ENCODE measurements at places on chromosomes 3 and 15. TPM values are rescaled to one million over a fixed set of nuclear protein-coding genes. Genes with fewer than 3 reads are reported as not detected.

Gene CASR
- 0.25 TPM for total RNA-seq

Gene STIMATE
- 17.9 TPM for total RNA-seq

GRCh38 chr3:139480585-139480984 lies 4.3 kb upstream of the RBP2 start:
- ATAC-seq, result no peak

- ATAC-seq, result peak; percentile 73
Measured at GRCh38 chr3:58824285-58824684, 157.7 kb upstream of the FAM3D start.

Measured in motor neuron (in vitro differentiated cells).